CMK (cell line): ENCODE measurements at places on chromosomes 4 and X.

- no peak for DNase-seq
These were observed 13.1 kb upstream of the ACOT9 start for GRCh38 chrX:23756165-23756564.

DNA sequence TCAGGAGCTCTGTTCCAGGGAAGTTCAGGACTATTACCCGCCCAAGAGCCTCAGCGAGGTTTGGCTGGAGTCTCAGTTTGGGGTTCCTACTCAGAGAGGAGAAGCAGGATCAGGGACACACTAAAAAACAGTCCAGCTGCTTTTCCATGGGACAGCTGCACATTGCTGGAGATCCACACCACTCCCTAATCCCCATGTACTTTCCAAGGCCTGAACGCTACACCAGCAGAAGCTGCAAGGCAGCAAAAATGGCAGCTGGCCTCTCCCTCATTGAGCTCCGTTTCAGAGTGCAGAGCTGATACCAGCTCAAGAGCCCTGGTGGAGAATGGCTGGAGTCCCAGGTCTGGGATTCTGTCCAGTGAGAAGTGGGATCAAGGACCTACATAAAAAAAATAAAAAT is 551.2 kb upstream of the PABPC5 start:
- no peak for DNase-seq

GRCh38 chr4:185792384-185793115 is 19.4 kb downstream of the SORBS2 start:
- no peak for DNase-seq

DNA sequence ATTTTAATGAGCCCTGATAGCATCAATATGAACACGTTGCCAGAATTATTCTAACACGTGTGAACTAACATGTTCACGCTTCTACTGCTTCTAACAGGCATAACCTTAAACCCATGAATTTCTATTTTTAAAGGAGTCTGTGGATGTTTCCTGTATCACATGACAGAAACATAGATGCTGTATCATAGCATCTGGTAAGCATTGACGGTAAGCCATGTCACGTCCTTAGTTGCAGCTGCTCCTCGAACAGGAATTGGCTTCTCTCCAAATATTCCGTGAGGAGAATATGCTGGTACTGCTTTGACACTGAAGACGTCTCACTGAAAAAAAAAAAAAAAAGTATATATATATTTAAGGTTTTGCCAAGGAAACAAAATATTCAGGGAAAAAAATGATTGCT is 105.1 kb upstream of the MXRA5 start:
- no peak for DNase-seq

- DNase-seq: no peak
These were observed 7.2 kb downstream of the RAB28 start for GRCh38 chr4:13476915-13477314.

DNA sequence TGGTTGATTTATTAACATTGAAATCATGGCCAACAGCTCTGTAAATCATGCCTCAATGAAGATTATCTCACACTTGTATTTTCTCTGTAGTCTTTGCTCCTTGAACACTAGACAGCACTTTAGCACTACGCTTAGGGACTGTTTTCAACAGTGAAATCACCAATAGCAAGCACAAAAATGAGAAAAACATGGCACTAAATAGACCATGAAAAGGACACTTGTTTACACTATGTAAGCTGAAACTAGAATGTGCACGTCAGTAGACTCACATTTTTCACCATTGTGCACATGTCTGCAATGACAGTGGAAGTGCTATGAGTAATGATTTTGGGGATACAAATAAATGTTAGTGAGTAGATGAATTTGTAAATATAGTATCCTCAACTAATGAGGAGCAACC is 3.1 kb downstream of the BMP2K start:
- no peak for DNase-seq

- no peak for DNase-seq
These were observed 113.3 kb upstream of the C1GALT1C1 start for GRCh38 chrX:120742946-120743665.

- DNase-seq: no peak
These were observed 36.0 kb downstream of the CDKL5 start for GRCh38 chrX:18461431-18461830.

GRCh38 chr4:22463179-22463578 is 52.7 kb downstream of the ADGRA3 start:
- DNase-seq: no peak

DNA sequence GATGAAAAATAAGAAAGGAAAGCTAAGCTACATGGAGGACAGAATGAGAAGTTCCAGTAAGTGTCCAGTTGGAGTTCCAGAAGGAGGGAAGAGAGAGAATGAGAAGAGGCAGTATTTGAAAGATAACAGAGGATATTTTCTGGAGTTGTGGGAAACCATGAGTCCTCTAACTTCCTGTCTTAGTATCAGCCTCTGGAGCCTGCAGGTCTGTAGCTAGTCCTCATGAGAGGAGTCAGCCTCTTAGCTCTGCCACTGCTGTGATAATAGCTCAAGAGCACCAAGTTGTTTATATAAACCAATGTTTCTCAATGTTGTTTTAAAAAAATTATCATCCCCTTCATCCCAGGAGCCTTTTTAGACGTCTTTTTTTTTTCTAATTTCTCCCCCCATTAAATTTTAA is 2.4 kb upstream of the PLAC1 start:
- no peak for DNase-seq

DNA sequence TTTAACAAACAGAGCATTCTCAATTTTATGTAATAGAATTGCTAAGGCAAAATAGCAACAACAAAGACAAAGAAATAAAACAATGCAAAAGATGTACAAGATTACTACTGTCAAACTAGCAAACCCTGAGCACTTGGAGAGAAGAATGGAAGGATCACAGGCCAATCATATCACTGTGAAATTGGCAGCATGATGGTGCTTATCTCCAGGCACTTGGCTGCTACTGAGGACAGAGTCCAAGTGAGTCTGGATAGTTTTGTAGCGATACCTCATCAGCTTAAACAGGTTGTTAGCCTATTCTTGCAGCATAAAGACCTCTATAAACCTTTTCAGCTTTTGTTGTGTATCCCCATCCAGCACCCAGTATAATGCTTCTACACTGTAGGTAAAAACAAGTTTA is 117.7 kb downstream of the C4orf33 start:
- no peak for DNase-seq

GRCh38 chrX:104112326-104112951 is at the start of gene ZCCHC18:
Gene ZCCHC18, plus strand, starts transcription at chrX:104112523. Its CDS starts 1,589 bp downstream, at chrX:104114112.
- no peak for DNase-seq

GRCh38 chr4:19026281-19026680 is 1004.7 kb upstream of the LCORL start:
- no peak for DNase-seq

GRCh38 chrX:25288676-25289075 is 272.9 kb upstream of the ARX start:
- DNase-seq: no peak

DNA sequence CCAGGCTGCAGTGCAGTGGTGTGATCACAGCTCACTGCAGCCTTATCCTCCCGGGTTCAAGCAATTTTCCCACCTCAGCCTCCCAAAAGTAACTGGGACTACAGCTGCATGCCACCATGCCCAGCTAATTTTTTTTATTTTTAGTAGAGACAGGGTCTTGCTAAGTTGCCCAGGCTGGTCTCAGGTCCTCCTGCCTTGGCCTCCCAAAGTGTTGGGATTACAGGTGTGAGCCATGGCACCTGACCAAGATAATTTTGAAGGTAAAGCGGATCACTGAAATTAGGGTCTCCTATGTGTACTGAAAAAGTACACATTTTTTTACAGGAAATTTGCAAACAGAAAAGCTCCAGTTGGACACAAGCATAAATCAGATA is 4.8 kb downstream of the SAT1 start:
- DNase-seq: no peak

DNA sequence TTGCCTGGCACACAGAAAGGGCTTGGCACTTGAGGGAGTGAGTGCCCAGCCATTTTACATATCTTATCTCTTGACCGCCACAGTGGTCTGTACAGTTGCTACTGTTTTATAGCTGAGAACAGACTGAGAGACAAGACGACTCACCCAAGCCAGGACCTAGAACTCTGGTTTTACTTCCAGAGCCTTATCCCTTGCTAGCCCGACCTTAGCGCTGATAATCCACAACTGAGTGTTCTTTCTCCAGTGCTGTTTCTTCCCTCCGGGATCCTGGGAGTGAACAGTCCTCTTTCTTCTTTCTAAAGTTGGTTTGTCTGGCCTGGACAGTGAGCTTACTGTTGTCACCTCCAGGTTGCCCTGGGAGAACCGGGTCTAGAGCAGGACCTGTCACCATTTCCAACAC is 52.5 kb upstream of the TADA2B start:
- no peak for DNase-seq

DNA sequence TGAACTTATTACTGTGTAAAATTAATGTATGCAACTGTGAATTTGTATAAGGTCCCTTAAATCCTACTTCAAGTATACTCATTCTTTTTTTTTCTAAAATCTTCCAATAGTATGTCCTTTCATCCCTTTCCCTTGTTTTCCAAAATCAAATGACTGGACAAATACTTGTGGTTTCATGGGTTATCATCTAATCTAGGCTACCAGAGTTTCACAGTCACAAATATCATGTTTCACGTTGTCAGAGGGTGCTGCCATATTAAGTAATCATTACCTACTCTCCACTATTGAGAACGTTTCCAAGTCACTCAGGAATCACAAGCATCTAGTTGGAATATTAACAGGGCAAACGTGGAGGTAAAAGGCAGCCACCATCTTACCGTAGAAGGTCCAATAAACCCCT is 1235.0 kb upstream of the TENM3 start:
- no peak for DNase-seq

GRCh38 chr4:177052211-177052934 is 257.3 kb upstream of the NEIL3 start:
- no peak for DNase-seq

GRCh38 chrX:7134981-7135380 is 12.5 kb upstream of the STS start:
- no peak for DNase-seq

DNA sequence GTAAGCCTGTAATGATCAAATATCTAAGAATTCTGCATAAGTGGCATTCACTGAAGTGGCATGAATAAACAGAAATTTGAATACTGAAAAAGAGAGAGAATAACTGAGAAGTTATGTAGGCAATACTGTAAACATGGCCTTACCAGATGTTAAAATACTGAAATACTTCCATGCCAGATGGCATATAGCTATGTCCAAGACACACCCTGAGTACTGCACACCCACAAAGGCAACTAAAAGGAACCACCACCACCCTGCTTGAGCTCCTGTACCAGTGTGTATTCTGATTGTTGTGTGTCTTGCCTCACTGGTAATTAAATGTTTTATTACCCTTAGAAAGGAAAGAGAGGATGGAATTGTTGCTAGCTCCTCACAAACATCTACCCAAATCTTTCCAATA is 192.1 kb downstream of the ADAMTS3 start:
- DNase-seq: no peak

DNA sequence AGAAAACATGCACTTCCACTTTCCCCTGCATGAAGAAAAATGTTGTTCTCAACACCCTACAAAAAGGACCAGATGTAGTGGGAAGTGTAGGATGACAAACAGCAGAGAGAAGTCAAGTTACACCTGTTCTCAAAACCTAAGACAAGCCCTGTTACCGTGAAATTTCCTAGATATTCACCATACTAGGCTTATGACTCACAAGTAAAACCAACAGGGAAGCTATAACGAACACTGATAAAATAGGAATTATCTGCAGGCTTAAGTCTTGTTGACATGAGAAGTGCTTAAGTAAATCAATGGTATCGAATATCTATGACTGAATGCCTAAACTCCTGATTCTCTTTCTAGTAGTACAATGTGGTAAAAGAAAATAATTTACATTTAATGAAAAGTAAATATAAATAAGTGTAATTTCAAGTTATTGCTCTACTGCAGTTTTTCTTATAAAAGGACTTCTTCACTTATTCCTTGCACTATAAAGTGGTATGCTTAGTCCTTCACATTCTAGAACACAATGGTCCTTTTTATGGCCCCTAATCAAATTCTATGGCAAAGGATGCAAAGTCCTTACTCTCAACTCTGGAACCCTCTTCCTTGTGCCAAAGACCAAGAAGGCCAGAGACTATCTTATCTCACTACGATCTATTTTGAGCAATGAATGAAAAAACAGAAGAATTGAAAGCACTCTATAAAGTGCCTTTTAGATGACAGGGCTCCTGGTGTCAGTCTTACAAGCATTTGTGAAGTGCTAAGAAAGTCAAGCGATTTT is 19.6 kb downstream of the AP1S2 start:
- no peak for DNase-seq

DNA sequence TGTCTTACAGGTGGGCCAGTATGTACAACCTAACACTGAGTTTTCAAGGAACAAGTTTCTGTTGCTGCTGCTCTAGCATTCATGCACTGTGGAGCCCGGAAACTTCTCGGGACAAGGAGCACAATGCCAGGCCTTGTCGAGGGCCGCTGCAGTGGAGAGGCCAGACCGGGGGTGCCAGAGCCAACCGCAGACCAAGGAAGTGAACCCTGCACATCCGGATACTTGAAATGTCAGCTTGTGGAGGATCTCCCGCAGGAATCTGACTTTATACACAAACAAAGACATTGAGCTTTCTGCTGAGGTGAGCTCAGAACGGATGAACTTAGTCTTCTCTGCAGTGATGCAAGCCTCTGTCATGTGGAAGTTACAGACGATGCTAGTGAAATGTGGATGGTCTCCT is 99.5 kb downstream of the ZNF827 start:
- DNase-seq: no peak

- no peak for DNase-seq
These were observed 58.5 kb upstream of the AGTR2 start for GRCh38 chrX:116111934-116112595.

- no peak for DNase-seq
These were observed 144.5 kb downstream of the SMIM20 start for GRCh38 chr4:26058537-26058936.

- no peak for DNase-seq
These were observed 483.6 kb downstream of the SH2D1A start for GRCh38 chrX:124829930-124830329.

DNA sequence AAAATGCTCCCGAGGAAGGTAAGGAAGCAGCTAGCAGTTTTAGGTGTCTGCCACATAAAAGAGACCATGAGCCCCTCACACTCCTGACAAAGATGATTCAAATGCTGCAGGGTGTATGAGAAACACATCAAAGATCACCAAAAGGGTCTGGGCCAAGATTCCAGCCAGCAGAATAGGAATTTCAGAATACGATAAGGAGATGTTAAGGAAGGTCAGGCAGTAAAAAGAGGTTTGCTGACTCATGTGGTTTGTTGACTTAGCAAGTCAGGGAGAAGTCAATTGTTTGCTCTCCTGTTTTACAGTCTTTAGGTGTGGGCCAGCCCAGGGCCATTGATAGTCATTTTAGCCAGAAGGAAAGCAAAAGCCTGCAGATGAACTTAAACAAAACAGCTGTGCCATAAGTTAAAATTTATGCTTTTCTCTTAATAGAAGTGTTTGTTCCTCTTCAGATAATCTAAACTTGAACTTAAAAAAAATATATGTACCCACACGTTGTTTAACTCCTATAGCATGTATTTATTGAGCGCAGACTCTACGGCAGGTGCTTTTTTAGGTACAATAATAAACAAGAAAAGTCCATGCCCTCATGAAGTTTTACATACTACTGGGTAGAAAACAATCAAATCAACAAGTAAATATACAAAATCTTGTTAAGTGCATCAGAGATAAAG is 115.6 kb downstream of the CAMK2D start:
- DNase-seq: no peak

GRCh38 chr4:181538431-181538830 is 704.8 kb upstream of the TENM3 start:
- DNase-seq: no peak
